ENCODE measurements at places on chromosomes 4 and X.

DNA sequence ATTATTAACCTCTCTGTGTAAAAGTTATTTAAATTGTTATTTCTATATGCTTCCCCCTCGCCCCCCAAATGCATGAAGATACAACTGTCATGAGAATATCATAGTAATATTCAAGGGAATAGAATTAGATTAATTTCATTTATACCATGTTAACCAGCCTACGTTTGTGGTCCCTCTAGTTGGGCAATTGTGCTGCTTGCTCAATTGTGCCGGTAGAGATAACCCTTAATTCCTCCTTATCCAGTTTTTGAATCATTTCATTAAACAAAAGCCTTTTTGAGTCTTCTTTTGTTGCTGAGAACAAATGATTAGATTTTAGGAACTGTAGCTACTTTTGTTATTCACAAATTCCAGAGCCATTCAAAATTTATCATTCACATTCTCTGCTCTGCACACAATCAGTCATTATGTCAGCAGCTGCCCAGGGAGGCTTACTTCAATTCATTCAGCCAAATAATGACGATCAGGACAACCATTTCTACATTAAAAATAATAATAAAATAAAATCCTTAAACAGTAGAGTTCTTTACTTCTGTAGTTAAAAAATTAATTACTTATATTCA lies 98.1 kb downstream of the ADGRL3 start:
- no peak for DNase-seq

- no peak for DNase-seq
Measured at GRCh38 chrX:50470103-50471031, at the start of gene DGKK. DGKK (minus strand) TSS chrX:50470825; CDS start chrX:50470678, 147 bp downstream.

- no peak for DNase-seq
Measured at GRCh38 chrX:97876697-97877407, 993.1 kb downstream of the RPA4 start.

DNA sequence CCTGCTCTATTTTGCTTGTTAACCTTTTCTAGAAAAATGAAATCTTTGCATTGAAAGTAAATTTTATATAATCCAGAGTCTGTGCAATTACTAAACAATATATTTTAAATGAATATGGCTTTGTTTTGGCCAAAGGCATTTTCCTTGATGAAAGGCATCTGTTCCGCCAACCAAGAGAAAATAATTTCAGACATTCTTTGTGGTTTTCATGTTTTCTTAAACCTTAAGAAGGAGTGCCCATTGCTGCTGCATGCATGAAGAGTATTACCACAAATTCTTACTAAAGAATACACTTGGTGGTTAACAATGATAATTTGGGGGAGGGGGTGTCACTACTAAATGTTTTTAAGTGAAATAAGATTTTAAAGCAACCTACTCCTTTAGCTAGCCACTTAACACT lies 2.7 kb upstream of the PDGFC start:
- DNase-seq, result no peak

- no peak for DNase-seq
Measured at GRCh38 chr4:178316211-178316610, 874.0 kb upstream of the AGA start.

Measured in stimulated activated CD4-positive, alpha-beta T cell treated with anti-CD3 and anti-CD28 coated beads, Interleukin-4, amount 100 ng/mL, for 48 hours (primary cell).